AML-193 (cell line): ENCODE measurements at places on chromosomes 3 and 15.

- DNase-seq, result no peak
Observed at GRCh38 chr3:191068946-191069813, 129.9 kb upstream of the OSTN start.

- DNase-seq, result no peak
Observed at GRCh38 chr15:62413786-62414185, 248.7 kb upstream of the C2CD4B start.

DNA sequence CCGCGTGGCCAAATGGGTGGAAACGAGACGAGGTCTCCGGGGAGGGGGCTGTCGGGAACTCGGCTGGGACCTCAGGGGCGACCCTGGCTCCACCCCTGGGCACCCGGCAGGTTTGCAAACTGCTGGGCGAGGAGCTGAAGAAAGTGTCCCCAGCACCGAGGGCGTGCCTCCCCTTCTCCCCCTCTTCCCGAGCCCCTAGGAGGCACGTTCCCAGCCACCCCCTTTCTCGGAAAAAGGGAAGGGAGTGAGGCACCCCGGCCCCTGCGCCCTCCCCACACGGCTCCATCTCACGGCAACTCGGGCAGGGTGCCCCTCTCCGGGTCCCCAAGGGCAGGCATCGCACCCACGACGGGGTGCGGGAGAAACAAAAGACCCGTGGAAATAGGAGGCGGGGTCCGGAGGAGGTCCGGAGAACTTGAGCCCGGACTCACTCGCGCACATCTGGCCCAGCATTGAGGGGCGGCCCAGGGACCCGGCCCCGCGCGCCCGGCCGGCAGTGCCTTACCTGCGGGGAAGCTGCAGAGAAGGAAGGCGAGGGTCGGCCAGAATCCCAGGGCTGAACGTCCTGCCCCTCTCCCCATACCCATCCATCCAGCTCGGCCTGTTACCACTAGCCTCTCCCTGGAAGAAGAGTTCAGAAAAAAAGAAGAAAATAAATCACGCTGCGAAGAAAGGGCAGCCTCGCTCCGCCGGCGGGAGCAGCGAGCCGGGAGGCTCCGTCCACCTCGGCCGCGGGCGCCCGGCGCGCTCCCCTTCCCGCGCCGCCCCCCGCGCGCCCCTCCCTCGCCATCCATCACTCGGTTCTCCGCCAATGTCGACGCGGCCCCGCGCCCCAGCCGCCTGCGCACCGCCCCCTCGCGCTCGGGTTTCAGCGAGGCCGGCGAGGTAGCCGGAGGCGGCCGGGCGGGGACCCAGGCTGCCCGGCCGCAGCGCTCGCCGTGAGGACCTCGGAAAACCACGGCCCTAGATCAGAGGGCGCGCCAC, 16.3 kb downstream of the RGMA start:
- DNase-seq, result no peak

DNA sequence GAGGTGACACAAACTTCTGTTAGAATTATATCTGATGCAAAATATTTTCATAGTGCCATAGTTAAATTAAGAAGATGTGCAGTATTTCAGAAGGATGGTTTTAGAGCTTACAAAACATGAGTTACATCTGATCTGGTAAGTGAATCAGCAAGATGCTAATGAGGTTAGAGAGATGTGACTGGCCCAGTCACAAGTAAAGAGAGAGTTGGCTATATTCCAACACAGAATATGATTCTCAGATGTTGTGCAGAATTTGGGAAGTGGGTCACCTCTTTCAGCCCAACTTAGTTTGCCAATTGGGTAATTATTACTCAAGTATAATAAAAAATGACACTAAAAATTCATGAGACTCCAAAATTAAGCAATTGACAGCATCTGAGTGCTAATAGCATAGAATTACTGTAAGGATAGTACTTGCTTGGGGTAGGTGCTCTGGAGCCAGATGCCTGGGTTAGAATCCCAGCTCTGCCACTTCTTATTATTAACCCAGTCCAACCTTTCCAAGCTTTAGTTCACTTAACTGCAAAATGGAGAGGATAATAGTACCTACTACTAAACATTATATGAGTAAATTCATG, 30.8 kb downstream of the P2RY1 start:
- DNase-seq, result peak; percentile 27

GRCh38 chr3:126393563-126393962, 1.1 kb upstream of the CFAP100 start:
- no peak for DNase-seq

DNA sequence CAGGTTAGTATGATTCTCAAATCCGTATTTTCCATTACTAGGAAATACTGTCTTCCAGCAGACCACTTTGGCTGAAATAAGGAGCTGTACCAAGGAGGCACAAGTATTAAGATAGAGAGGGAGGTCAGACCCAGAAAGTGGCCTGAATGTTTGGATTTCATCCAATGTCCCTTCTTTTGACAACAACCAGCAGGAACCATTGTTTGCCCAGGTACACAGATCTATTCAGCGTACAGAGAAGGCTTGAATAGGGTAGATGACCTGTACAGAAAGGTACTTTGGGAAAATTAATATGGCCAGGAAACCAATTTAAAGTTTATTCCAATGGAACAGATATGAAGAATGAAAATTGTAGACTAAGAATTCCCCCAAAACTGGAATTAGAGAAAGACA, 12.6 kb downstream of the MTHFS start:
- no peak for DNase-seq

DNA sequence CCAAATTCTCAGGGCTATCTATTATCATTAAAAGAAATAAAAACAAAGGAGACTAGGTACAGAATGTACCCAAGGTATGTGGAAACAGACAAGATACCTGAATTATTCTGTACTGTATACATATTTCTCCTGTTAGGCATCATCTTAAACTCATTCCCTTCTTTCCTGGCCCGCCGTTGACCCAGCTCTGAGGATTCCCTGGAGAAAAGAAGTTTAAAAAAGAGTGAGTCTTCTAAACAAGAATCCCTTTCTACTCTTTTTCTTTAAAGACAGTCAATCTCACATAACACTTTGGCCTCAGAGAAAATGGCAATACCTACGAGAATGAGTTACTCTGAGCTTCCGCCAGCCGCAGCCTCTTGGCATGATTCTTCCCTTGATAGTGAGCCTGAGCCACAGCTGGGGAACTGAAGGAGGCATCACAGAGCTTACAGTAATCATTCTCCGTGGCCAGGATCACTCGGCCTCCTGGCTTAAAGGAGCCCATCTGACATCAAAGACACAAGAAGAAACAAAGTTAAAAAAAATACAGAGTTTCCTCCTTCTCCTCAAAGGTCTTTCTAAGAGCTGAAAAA, 44.2 kb downstream of the ZMAT3 start:
- DNase-seq, result no peak

DNA sequence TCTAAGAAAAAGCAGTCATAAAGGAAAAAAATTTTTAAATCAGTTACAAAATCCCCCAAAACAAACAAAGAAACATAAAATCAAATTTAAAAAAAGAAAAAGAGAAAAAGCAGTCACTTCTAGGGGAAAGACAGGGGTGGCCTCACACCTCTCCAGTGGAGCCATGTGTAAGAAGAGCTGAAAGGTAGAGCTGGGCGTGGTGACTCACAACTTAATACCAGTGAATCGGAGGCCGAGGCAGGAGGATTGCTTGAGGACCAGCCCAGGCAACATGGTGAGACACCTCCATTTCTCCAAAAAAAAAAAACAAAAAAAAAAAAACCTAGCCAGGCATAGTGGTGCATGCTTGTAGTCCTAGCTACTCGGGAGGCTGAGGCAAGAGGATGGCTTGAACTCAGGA, 14.7 kb downstream of the MESD start:
- no peak for DNase-seq

DNA sequence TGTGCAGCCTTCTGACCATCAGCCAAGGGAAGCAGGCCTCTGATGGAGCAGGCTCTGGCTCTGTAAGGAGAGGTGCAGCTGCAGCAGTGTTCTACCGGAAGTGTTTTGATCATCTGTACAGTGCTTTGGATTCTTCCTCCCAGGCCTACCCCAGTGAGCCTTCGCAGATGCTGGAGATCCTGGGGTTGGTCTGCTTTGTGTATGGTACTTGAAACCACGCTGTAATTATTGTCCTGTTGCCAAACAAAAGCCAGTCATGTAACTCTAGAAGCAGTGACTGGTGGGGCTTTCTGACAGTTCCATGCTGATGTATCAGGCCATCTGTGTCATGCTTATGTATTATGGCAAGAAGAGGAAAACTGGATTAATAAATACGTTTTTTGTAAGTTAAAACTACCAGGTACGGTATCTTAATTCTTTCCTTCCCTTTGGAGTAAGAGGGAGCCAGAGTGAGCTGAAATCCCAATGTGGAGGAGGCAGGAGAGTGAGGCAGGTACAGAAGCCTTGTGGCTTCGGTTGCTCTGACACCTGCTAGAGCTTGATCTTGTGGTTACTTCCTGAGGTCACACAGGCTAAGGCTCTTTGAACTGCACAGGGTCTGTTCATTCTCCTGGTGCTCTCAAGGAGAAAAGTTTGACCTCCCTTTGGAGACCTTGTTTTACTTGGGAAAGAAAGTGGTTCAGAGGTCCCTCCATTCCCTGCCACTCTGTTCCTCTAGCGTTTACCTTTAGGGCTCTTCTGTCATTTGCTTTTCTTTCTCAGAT, 3.7 kb downstream of the TMEM42 start:
- DNase-seq, result no peak

GRCh38 chr3:194971965-194972364, 286.3 kb downstream of the FAM43A start:
- DNase-seq, result no peak

GRCh38 chr15:39850436-39850835, 67.8 kb upstream of the FSIP1 start:
- DNase-seq, result no peak

DNA sequence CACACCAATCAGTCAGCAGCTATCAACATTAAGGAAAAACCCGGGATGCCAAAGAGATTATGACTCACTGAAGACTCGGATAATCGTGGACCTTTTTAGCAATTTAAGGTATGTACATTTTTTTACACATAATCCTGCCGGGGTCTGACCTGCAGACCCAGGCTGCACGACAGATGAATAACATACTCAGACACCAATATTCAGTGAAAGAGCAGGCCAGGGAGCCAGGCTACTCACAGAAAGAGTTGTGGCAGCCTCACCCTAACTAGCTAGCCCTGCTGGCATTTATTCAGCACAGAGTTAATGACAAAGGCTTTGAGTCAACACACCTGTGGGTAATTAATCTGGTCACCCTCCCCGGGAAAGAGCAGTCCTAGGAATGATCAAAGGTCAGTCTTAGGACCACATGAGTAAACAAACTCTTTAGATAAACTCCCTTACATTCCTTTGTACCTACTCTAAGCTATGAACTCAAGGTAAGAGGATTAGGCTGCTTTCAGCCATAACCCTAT, 727.5 kb downstream of the TBL1XR1 start:
- DNase-seq, result no peak

DNA sequence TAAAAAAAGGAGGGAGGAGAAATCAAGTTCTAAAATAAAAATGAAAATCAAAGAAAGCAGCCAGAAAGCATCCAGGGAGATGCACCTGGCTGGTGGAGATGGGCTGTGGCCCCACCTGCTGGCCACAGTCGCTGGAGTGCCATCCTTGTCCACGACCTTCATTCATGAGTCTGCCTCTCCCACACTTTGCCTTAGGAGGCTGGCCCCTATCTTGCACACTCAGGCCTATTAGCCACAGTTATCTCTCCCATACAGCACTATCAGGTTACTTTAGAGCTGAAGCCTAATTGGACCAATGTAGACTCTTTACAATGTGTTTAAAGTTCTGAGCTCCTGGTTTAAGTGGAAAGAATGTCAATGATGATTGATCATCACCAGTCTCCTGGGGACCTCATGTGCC, 392.0 kb upstream of the RORA start:
- no peak for DNase-seq

DNA sequence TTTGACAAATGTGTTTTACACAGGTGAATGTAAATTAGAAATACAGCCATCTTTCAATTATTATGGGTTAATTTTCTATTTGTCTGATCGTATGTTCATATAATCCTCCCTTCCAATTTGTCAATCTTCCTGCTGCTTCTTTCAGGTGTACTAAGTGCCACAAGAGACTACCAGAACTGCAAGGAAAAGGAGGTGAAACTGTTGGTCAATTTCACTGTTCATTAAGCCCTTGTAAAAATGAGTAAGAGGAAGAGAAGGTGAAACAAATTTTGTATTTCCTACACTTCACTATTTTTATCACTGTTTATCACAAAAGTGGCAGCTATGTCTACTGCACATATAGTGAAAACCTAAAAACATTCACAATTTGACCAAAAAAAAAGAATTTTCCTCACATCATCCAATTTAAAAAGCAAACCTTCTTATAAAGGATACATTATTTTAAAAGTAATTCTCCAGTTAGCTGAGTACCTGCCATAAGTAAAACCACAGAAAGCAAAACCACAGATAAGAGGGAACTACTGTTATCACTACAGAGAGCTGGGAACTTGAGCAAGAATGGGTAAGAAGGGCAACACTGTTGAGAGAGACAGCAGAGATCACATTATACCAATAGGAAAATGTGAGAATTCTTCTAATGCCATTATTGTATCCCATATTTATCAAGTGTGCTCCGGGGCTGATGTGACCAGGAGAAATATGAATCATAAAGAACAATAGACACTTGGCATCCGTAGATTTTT, 163.0 kb downstream of the TBC1D5 start:
- peak; percentile 37 for DNase-seq

- no peak for DNase-seq
Observed at GRCh38 chr3:122890077-122890719, 95.3 kb downstream of the SLC49A4 start.

DNA sequence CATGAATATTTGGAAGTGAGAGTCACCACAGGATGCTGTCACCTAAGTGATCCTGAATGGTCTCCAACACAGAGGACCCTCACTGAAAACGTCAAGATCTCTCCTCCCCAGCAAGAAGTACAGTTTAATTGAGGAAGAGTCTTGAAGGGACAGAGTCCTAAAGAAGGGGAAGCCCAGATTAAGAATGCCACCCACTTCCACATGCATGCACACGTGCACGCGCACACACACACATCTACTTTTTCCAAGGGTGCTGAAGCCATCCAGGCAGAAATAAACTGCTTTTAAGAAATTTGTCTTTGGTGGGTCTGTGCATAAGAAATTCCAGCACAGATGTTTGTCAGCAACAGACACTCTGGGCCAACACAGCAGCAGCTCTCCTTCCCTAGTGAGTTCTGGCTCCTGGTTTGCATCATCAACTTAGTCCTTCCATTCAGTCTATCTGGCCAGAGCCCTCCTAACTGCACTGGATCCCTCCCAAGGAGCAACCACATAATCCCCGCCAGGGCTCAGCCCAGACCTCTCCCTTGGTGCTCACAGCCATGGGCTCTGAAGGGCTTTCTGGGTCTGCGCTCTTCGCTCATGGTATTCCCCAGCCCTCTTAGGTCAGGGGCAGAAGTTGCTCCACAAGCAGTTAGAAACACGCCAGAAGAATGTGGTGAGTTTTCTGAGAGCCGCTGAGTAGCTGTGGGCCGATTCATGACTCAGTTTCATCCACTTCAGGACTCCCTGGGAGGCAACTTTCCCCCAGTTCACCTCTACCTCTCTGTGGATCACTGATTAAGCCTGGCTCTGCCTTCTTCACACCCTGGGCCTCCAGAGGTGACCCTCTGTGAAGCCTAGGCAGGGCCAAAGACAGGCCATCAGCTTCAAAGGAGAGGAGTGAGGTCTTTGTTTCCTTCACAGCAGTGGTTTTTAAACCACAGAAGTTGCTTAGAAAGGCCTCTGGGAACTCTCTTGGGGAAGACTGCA, 132.6 kb upstream of the LIPC start:
- no peak for DNase-seq

- no peak for DNase-seq
Observed at GRCh38 chr15:40856746-40857145, 12.9 kb downstream of the SPINT1 start.
